Spinal cord (tissue), 10 donors: ENCODE measurements at places on chromosomes 3 and 15.

GRCh38 chr3:141308588-141309218 lies 59.6 kb upstream of the ZBTB38 start:
- DNase-seq: no peak

DNA sequence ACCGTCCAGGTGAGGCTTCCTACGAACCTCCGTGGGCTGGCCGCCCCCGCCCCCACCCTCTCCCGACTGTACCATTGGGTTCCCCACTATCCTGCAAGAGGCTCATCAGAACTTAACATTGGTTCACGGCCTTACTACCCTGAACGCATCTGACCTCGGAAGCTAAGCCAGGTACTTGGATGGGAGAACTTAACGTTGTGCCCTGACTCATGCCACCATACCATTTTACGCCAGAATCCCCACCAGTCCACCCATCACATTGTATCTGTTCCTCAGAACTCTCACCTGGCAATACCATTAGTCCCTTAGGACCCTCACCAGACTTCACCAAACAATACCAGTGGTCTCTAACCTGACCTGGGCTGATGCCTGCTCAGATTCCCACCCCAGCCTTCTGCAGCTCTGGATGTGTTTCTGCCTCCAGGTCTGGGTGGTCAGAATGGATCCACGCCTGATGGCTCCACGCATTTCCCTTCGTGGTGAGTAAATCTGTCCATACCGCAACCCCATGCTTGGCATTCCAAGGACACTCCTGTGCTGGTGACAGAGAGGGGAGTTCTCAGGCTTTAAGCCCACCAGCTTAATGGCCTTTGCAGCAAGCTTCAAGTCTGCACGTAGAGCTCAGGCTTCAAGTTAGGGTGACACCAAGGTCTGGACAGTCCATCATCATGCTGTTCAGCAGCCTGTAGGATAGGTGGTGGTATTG lies 562 bp downstream of the TCTA start:
- DNase-seq: no peak

GRCh38 chr3:197085137-197085536 lies 55.5 kb upstream of the MELTF start:
- no peak for DNase-seq

- DNase-seq: peak; percentile 47
Observed at GRCh38 chr15:70164910-70165715, 67.4 kb upstream of the TLE3 start.

DNA sequence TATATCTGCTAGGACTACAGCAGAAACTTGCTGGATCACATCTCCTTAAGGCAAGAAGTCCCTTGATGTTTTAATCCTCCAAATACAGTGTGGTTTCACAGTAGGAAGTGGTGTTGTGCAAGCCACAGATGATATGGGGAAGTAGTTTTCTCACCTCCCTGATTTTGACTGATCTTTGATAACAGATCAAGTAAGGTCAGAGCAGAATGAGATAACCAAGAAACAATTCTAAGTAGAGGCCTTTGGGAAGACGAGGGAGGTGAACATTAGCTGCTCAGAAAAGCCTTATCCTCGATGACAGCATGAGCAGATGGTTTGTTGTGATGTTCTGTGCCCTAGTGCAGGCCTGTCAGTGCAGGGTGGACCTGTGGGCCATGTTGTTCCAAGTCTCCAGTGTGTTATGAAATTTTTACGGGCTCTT lies 61.3 kb downstream of the RIOX2 start:
- no peak for DNase-seq

DNA sequence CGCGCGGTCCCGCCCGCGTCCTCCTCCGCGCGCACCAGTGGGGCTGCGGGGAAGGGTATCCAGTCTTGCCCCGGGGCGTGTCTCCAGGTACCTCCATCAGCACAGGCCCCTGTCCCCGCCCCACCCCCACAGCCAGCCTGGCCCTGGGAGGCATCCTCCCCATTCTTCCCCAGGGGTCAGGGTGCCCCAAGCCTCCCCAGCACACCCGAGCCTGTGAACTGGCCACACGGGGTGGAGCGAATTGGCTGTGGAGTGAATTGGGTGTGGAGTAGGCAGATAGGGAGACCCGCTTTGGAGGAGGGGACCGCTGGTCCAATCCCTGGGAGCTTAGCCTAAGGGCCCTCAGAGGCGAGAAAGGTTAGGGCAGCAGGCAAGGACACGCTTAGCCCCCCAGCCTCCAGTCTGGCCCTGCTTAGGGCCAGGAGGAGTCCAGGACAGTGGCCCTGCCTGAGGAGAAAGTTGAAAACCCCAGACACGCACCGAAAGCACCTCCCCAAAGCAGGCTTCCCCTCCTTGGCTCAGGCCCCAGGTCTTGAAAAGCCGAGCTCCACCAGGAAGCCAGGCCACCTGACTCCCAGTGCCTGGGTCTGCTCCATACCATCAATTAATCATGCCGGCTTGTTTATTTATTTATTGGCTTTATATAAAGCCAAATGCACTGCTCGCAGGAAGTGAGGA lies 107.7 kb upstream of the SLC6A11 start:
- DNase-seq: no peak

GRCh38 chr3:187858041-187858440 lies 112.8 kb upstream of the BCL6 start:
- no peak for DNase-seq

DNA sequence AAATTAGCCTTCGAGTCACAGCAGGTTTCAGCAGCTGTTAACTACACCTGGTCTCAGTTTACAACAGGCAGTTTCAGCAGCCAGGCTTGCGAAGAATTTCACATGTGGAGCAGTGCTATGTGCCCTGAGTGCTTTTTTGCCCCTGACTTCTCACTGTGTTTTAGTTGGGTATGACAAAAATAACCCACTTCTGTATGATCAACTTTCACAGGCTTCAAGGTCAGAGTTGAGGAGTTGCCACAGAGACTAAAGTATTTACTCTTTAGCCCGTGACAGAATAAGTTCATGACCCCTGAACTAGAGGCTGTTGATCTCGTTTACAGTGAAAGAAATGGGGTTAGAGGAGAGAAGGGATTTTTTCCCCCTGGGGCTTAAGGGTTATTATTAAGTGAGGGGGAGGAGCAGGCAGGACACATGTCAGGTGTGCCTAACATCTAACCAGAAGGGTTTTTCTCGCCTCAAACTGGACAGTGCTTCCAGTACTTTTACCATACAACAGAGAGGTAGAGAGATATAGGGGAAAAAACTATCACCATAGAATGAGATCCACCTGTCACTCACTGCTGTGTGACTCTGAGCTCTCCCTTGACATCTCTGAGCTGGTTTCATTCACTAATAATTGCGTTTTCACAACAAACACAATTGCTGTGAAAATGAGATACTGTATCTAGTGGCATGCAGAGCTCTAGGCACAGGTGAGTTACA lies 14.0 kb upstream of the TOPBP1 start:
- DNase-seq: no peak

DNA sequence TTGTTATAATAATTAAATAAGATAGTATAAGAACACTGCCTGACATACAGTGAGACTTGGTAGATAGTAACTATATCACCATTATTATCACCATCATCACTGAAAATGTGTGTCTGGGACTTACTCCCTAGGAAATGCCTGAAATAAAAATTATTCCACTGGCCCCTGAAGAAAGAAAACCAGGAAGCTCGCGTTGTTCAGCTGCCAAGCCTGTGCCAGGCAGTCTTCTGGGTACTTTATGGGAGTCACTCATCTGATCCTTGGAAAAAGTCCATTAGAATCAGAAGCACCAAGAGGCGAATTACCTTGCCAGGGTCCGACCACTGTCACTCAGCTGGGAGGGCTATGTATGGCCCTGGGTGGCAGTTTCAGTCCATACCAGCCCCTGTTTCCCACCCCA lies 220.3 kb upstream of the TPM1 start:
- no peak for DNase-seq

- DNase-seq: no peak
Observed at GRCh38 chr3:168048414-168049330, 47.1 kb downstream of the GOLIM4 start.

GRCh38 chr3:165339753-165340152 lies 143.6 kb upstream of the SLITRK3 start:
- DNase-seq: peak; percentile 9

DNA sequence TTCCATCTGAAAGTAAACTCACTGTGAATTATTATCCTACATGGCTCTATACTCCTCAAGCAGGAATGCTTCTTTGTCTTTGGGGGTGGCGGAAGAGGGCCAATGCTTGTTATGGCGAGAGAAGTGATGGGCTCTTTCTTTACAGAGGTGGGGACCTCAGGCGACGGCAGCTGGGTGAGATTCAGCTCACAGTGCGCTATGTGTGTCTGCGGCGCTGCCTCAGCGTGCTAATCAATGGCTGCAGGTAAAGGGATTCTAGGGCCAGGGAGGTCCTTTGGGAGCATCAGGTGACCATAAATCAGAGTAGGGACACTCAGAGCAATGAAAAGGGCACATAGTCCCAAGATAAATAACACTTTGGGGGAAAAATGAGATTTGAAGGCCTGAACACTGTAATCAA lies 39.0 kb downstream of the ESYT3 start:
- DNase-seq: no peak

DNA sequence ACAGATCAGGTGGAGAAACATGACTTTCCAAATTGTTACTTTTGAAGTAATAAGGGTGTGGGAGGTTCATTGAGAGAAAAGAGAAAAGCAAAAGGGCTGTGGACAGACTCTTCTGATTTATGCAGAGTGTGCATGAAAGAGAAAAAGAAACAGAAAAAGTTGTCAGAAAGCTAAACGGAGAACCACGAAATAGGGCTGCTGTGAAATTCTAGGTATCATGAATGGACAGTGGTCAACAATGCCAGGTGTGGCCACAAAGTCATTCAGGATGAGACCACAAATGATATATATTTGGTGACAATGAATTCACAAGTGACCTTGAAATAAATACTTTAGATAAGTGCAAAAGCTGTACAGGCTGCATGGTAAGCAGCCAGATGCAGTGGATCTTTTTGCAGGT lies 170.1 kb downstream of the IL5RA start:
- no peak for DNase-seq

DNA sequence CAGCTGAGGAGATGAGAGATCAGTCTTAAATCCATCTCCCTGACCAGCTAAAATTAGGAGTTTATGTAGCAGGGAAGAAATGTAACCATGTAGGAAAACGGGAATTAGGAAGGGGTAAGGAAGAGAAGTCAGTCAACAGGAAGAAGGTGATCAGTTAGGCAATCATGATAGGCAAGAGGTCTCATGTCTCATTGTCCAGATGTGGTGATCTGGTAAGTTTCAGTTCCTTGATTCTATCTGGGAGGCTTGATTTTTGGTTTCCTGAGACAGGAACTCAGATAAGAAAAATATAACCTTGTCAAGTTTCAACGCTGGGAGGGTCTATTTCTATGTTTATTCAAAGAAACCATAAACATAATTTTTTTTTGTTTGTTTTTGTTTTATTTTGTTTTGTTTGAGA lies 40.3 kb upstream of the TBC1D5 start:
- DNase-seq: no peak

GRCh38 chr15:96362011-96362754 lies 31.7 kb downstream of the NR2F2 start:
- DNase-seq: peak; percentile 38

DNA sequence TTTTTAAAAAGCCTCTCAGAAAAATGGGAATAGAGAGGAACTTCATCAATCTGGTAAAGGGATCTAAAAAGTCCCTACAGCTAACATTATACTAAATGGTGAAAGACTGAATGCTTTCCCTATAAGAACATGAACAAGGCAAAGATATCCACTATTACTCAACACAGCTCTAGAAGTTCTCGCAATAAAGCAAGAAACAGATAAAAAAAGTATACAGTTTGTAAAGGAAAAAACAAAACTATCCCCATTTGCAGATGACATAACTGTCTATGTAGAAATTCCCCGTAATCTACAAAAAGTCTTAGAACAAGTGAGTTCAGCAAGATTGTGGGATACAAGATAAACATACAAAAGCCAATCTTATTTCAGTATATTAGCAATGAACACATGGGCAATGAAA lies 15.4 kb downstream of the EDC3 start:
- DNase-seq: no peak

- no peak for DNase-seq
Observed at GRCh38 chr3:123993818-123994217, 1.9 kb upstream of the ROPN1 start.

GRCh38 chr15:54029081-54029480 lies 50.8 kb downstream of the UNC13C start:
- no peak for DNase-seq

DNA sequence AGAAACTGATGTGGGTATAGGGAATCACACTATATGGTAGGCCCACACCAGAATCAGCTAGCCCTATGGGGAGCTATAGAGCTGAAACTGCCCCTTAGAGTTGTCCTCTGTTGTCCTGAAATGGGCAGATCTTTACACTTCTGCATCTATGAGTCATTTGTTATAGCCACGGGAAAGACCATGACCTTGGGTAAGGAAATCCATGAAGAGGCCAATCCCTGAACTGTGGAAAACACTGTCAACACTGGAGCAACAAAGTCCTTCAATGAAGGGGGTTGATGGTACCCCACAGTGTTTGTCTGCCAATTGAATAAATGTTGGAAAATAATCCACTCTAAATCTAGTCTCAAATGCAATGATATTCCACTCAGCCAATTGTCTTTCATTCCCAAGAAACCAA lies 5.2 kb upstream of the CD200R1 start:
- no peak for DNase-seq

DNA sequence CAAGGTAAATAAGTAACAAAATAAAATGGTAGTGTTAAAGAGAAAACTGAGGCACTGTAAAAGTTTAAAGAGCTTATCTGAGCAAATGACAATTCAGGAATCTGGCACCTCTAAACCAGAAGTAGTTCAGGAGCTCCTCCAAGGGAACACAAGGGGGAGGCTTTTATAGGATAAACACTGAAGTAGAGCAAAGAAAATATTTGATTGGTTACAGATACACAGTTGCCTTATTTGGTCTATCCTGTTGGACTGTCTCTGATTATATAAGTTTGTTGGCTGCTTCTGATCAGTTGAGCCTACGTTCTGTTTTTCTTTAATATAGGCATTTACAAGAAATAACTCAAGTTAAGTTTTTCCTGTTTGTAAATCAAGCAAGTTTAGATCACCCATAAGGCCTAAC lies 146.9 kb downstream of the ERC2 start:
- no peak for DNase-seq
